ENCODE measurements at places on chromosomes 6 and 20.

DNA sequence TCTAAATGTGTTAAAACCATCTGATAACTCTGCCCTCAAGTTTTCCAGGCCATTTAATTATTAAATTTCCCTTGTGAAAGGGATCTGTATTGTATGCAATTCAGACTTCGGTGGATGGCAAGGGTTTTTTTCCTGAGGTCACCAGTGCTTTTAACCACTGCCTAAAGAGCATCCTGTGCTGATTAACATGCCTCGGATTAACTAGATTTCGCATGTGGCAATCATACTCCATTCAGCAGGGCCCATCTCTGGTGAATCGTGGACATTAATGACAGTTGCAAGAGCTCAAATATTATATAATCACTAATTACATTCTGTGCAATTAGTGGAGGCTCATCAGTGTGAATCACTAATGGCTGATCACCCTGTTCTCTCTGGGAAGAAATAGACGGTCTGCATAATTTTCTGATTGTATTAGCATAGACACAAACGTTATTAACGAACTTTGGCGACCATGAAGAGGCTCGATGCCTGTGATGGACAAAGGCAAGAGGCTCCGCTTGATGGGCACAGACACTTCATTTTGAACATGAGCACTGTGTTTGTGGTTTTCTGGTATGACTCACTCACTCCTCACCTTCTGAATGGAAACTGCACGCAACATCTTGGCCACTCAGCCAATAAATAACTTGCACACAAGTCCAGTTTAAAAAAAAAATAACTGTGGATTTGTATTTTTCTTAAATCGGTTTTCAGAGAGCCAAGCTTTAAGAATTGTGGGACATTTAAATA is 31.4 kb downstream of the LINC00237 start:
- DNase-seq = no peak

GRCh38 chr6:40334496-40335270 is 252.5 kb downstream of the LRFN2 start:
- no peak for DNase-seq

DNA sequence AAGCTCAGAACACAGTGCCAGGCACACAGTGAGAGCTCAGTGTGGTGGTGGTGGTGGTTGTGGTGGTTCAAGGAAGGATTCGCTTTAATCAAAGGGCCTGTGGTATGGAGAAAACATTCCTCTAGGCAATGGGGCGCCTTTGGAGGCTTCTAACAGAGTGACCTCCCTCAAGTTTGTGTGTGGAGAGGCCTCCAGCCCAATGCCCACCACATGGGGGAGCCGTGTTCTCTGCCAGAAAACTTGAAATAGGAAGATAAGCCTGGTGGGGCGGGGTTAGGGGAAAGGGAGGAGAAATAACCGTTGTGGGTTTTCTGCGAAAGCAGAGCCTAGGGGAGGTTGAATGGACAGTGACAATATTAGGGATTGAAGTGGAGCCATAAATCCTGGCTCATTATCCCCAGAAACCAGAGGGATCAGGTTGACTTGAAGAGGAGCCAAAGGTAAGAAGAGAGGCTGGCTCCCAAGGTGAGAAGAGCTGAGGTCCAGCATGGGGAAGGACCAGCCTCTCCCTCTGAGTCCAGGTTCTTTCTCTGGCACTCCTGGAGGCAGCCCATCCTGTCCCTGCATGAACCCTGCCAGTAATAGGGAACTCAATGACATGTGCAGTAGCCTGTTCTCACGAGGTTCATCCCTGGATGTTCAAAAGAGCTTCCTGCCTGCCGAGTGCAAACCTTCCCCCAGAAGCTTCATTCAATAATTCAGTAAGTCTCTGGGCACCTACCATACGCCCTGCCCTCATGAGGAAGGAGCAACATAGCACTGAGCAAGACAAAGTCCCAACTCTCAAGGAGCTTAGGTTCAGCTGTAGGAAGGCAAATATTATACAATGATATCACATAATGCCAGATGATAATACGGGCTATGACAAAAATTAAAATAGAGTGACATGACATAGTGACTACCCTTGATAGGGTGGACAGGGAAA is 51.4 kb downstream of the TGM2 start:
- DNase-seq = no peak

GRCh38 chr20:9051508-9051907 is 17.4 kb upstream of the PLCB4 start:
- DNase-seq = no peak

DNA sequence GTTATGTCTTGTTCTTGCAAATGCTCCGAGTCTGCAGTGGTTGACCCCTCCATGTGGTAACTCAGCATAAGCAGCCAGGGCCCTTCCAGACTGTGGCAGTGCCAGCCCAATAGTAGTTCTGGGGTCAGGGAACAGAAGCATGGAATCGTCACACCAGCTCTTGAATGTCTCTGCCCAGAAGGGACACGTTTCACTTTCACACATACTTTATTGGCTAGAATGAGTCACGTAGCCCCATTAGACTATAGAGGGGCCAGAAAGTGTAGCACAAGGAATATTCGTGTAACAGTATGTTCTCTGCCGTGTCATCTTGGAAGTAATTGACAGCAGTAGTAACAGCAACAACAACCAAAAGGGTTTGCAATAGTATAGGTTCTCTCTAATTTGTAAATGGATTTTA is 254.7 kb downstream of the FARS2 start:
- DNase-seq = no peak

DNA sequence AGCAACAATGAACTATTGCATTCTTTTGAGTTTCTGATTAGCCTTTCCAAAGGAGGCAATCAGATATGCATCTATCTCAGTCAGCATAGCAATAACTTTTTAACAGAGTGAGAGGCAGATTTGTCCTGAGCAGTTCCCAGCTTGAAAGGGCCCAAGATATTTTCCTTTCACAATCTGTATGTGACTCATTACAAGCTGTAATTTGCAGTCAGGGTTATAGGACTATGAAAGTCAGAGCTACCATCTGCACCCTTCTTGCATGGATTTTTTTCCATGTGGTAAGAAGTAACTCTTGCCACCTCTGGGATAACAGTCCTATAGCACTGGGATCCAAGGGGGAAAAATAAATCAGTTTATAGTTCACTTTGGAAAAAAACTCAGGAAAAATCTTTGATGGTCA is 318.2 kb upstream of the RGS17 start:
- DNase-seq = no peak

DNA sequence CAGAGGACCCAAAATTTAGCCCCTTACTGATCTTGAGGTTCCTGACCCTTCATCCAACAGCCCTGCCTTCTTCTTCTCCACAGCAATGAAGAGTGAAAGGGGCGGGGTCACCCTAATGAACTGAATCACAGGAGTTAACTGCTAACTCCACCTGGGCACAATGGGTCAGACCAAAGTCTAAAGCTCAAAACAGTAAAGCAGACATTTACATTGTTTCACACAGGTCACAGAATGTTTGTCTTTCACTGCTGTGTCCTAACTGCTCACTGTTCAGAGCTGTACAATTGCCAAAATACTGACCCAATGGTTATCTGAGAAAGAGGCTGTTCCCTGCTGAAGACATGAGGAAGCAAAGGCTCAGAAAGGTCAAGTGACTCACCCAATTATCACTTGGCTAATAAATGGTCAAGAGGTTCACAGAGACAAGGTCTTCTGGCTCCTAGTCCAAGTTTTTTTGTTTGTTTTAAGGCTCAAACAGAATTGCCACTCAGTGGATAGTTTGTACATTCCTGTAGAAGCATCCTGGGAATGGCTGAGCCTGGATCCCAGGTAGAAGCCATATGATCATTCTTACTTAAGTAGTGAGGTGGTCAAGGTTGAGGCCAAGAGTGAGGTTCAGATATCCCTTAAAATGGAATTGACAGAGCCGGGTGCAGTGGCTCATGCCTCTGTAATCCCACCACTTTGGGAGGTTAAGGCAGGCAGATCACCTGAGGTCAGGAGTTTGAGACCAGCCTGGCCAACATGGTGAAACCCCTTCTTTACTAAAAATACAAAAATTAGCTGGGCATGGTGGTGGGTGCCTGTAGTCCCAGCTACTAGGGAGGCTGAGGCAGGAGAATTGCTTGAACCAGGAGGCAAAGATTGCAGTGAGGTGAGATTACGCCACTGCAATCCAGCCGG is 35.1 kb upstream of the FAM83C start:
- DNase-seq = no peak

DNA sequence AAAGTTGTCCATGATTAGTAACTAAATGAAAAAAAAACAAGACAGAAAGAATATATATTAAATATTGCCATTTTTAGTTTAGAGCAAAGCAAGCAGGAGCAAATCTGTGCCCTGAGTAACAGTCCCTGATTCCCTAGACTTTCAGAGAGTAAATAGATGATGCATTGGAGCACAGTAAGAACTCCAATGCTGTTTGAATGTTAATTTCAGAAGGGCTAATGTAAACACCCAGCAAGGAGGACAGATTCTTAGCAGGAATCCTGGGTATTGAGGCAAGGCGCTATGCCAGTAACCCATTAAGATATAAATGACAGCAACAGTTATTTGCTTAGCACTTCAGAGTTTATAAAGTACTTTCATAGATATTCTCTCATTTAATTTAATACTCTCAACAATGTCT is 15.6 kb upstream of the NRSN1 start:
- DNase-seq = no peak

- no peak for DNase-seq
Observed at GRCh38 chr6:165008971-165009370, 300.4 kb downstream of the C6orf118 start.

GRCh38 chr6:150409576-150410066 is 40.8 kb downstream of the IYD start:
- DNase-seq = no peak

GRCh38 chr20:17334932-17335331 is 108.1 kb downstream of the PCSK2 start:
- no peak for DNase-seq

DNA sequence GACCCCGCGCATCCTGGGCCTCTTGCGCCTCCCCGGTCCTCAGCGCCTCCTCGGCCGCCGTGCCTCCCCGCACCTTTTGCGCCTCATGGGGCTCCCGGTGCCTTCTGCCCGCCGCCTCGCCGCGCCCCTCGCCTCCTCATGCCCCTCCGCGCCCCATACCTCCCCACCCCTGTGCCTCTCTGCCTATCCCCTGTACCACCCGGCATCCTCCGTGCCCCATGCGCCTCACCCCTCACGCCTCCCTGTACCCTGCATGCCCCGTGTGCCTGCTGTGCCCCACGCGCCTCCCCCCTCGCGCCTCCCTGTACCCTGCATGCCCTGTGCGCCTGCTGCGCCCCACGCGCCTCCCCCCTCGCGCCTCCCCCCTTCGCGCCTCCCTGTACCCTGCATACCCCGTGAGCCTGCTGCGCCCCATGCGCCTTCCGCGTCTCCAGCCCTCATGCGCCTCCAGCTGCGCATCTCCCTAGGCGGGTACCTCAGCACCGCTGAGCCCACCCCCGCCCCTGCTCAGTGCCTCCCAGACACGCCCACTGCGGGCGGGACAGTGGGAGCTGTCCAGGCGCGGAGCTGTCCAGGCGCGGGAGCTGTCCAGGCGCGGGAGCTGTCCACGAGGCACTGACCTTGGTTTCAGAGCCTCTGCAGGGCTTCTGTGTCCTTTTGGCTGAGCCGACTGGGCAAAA is 37.1 kb downstream of the IGF2R start:
- no peak for DNase-seq

GRCh38 chr6:67870321-67870720 is 764.8 kb upstream of the ADGRB3 start:
- DNase-seq = no peak

GRCh38 chr6:112781241-112781640 is 434.1 kb downstream of the RFPL4B start:
- no peak for DNase-seq

DNA sequence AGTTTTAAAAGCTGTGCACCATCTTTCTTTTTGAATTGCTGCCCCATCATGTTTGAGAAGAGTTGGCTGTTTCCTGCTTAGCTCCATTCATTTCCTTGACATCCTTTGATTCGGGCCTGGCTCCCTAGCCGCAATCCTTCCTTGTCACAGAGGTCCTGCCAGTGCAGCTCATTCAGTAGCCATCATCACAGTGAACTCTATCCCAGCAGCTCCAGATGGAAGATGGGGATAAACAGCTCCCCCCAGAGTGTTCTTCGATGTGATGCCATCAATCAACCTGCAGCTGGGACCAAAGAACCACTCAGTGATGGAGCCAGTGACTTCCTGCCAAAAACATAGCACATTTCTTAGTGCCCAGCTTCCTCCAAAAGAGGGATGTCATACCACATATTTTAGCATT is 158.8 kb downstream of the FRK start:
- DNase-seq = no peak

- no peak for DNase-seq
Observed at GRCh38 chr6:157322792-157323254, 496 bp downstream of the TMEM242 start.

- no peak for DNase-seq
Observed at GRCh38 chr20:57332105-57333089, 2.8 kb downstream of the SPO11 start.

DNA sequence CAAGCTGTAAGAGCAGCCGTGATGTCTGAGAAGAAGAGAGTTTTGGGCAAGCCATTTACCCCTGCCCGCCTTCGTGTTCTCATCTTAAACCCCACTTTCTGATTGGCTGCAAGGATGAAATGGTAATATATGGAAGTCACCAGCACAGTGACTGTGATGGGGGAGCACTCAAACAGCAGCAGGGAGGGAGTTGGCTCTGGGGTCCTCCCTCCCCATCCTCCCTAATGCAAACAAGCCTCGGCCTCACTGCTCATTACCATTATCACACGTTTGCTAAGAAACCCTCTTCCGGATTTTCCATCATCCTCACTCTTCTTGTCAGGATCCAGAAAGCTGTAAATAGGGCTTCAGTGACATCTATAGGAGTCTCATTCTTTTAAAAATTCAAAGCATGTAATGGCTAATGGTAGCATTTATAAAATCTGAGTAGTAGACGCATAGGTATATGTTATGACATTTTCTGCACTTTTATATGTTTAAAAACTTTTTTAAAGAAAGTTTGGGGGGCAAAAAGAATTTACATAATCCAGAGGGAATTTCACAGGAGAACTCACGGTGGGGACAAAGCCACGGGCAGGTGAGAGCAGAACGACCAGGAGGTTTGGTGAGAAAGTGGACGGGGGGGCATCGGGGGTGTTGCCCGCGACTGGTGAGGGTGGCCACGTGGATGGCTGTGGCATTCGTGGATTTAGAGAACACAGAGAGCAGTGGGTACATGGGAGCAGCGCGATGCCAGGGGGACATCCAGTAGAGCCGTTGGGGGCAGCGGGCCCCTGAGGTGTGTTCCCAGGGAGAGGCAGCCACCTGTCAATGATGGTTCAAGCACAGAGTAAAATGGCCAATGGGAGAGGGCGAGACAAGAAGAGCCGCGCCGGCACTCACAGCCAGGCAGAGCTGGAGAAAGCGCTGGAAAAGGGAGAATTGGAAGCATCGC is 29.6 kb downstream of the SUMO4 start:
- DNase-seq = no peak

DNA sequence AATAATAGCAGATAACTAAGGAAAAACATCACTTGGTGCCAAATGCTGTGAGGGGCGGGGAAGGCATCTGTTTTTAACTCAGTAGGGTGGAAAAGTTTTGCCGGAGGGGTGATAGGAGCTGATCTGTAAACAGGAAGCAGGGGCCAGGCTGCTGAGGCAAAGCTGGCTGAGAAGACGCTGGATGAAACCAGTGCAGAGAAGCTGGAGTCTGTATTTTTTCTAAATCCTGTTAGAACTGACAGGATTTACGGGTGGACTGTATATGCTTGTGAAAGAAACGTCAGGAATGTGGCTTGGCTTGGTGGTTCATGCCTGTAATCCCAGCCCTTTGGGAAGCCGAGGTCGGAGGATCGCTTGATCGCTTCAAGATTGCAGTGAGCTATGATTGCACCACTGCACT is 5.6 kb downstream of the PCMTD2 start:
- no peak for DNase-seq
